ENCODE measurements at places on chromosomes 5 and 9. TPM values are rescaled to one million over a fixed set of nuclear protein-coding genes. Genes with fewer than 3 reads are reported as not detected.

- peaks cover 3% of the 10 kb centered on the region for H3K4me1 ChIP-seq
- no peak for DNase-seq
- H3K36me3 ChIP-seq, result no peaks in the 10 kb centered on the region
- no peak overlapping the region for H3K27ac ChIP-seq
- H3K4me3 ChIP-seq, result no peak overlapping the region
These were observed 330.3 kb downstream of the GADD45G start for GRCh38 chr9:89935115-89935514.

DNA sequence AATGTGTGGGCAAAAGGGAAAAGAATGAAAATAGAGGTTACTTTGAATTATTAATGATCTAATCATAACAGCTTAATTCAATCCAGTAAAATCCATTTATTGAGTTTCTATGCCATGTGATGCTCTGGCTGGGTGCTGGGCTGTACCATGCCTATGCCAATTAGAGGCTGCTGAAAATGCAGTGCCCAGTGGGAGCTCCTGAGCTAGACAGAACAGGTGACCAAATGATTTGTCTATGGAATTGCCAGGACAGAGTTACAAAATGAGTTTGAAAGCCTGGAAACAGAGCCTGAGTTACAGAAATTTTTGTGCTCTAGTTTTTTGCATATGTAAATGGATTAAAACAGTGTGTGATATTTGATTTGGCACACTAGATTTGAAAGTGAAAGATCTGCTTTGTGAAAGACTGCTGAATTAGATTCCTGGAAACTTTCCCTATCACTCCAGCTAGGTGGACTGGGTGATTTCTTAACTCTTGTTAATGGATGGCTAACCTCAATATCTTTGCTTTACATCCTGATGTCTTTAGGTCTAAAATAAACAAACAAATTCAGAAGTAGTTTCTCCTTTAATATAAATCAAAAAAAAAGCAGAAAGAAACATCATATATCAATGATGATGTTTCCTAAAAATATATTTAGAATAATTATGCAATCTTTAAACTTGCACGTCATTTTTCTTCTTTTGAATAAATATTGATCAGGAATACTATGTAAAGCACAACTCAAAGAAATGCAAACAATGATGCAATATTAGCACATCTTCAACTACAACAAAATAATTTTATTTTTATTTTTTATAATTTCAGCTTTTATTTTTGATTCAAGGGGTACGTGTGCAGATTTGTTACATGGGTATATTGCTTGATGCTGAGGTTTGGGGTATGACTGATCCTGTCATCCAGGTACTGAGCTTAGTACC lies 194.8 kb upstream of the FBXL7 start:
- no peak overlapping the region for H3K27ac ChIP-seq
- H3K4me1 ChIP-seq, result no peaks in the 10 kb centered on the region
- DNase-seq, result no peak
- no peaks in the 10 kb centered on the region for H3K36me3 ChIP-seq
- H3K27me3 ChIP-seq, result peaks cover 3% of the 10 kb centered on the region
- no peak overlapping the region for H3K4me3 ChIP-seq

- no peak overlapping the region for H3K27ac ChIP-seq
- H3K36me3 ChIP-seq, result peaks cover 13% of the 10 kb centered on the region
- H3K4me3 ChIP-seq, result no peak overlapping the region
- DNase-seq, result peak; percentile 96
- H3K27me3 ChIP-seq, result no peaks in the 10 kb centered on the region
- H3K4me1 ChIP-seq, result no peaks in the 10 kb centered on the region
These were observed 19.3 kb downstream of the PPIP5K2 start for GRCh38 chr5:103139264-103139865.

DNA sequence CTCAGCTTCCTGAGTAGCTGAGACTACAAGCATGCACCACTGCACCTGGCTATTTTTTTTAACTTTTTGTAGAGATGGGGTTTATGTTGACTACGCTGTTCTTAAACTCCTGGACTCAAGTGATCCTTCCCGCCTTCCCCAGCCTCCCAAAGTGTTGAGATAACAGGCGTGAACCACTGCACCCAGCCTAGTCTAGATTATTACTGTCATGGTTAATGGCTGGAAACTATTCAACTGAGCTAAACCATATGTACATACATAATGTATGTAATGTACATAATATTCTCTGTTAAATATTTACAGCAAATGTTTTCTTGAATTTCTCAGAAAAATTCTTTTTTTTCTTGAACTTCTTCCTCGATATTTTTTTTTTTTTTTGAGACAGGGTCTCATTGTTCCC lies 21.3 kb downstream of the PPP2CA start:
- H3K4me3 ChIP-seq, result no peak overlapping the region
- peaks cover 62% of the 10 kb centered on the region for H3K36me3 ChIP-seq
- no peak overlapping the region for H3K27ac ChIP-seq
- no peaks in the 10 kb centered on the region for H3K4me1 ChIP-seq
- no peak for DNase-seq

DNA sequence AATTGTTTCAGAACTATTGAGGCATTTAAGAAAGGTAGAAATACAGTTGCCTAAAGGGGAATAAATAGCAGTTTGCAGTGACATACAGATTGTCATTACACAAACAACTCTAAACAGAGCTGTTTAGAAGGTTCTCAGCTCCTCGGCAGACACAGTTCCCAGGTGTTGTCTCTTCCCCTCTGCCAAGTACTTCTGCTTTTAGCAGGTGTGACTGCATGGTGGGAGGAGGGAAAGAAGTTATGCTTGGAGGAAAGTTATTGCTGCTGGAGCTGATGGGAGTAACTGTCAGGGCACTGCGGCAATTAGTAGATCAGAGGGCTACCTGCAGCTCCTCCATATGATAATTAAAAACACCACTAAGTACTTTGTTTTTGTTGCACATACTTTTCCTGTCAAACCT lies 14.5 kb downstream of the EDIL3 start:
- no peak overlapping the region for H3K4me3 ChIP-seq
- H3K27me3 ChIP-seq, result no peaks in the 10 kb centered on the region
- no peak for DNase-seq
- peaks cover 31% of the 10 kb centered on the region for H3K4me1 ChIP-seq

GRCh38 chr5:157767689-157768088 lies 24.2 kb downstream of the LSM11 start:
- H3K27ac ChIP-seq, result no peak overlapping the region
- peaks cover 5% of the 10 kb centered on the region for H3K27me3 ChIP-seq
- no peaks in the 10 kb centered on the region for H3K4me1 ChIP-seq
- no peak overlapping the region for H3K4me3 ChIP-seq
- no peaks in the 10 kb centered on the region for H3K36me3 ChIP-seq

GRCh38 chr5:58294598-58295305 lies 165.1 kb downstream of the PLK2 start:
- no peaks in the 10 kb centered on the region for H3K36me3 ChIP-seq
- H3K27me3 ChIP-seq, result no peaks in the 10 kb centered on the region
- H3K27ac ChIP-seq, result no peak overlapping the region
- no peak overlapping the region for H3K4me3 ChIP-seq
- no peak for DNase-seq
- H3K4me1 ChIP-seq, result peaks cover 8% of the 10 kb centered on the region

DNA sequence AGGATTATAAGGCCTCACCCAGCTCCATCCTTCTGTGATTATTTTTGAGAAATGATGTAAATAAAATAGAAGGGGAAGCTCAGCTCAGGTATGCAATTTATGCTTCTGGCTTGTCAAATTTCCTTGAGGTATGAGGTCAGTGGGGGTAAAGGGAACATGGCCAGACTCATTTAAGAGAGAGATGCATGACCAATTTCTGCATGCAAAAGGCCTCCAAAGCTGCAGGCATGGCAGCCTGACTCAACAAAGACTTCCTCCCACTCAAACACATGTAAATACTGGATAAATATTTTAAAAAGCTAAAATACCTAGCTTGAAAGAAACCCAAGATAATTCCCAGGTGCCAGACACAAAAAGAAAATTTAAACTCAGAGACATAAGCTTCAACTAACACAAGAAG lies 101.4 kb upstream of the SLC1A3 start:
- DNase-seq, result no peak
- H3K4me1 ChIP-seq, result peaks cover 25% of the 10 kb centered on the region
- no peak overlapping the region for H3K4me3 ChIP-seq
- no peak overlapping the region for H3K27ac ChIP-seq

- H3K27me3 ChIP-seq, result no peaks in the 10 kb centered on the region
- H3K27ac ChIP-seq, result peak overlapping the region; percentile 85
- peak overlapping the region; percentile 95 for H3K4me3 ChIP-seq
- peaks cover 18% of the 10 kb centered on the region for H3K4me1 ChIP-seq
- peaks cover 5% of the 10 kb centered on the region for H3K36me3 ChIP-seq
These were observed 599 bp downstream of the NMRK1 start for GRCh38 chr9:75087289-75087823.

DNA sequence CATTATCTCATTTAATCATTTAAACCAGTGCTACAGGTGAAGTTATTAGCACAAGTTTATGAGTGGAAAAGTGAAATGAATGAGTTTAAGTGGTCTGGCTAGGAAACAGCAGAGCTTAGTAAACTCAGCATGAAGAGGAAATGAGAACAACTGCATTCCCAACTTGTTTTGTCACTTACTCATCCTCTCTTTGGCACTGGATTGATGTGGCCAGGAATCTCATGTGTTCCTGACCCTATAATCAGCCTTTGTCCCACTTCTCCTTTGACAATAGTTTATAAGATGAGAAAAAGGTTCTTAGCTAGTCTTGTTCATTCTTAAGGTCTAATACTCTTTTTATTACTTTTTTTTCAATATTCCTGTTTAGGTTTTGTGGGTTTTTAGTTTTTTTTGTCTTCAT lies 559.2 kb upstream of the TLE4 start:
- DNase-seq, result no peak
- H3K4me3 ChIP-seq, result no peak overlapping the region
- peaks cover 37% of the 10 kb centered on the region for H3K4me1 ChIP-seq
- no peaks in the 10 kb centered on the region for H3K36me3 ChIP-seq
- H3K27ac ChIP-seq, result no peak overlapping the region

- no peak for DNase-seq
- H3K27me3 ChIP-seq, result no peaks in the 10 kb centered on the region
- no peaks in the 10 kb centered on the region for H3K36me3 ChIP-seq
- no peaks in the 10 kb centered on the region for H3K4me1 ChIP-seq
These were observed 892.2 kb upstream of the ACO1 start for GRCh38 chr9:31492229-31492628.

DNA sequence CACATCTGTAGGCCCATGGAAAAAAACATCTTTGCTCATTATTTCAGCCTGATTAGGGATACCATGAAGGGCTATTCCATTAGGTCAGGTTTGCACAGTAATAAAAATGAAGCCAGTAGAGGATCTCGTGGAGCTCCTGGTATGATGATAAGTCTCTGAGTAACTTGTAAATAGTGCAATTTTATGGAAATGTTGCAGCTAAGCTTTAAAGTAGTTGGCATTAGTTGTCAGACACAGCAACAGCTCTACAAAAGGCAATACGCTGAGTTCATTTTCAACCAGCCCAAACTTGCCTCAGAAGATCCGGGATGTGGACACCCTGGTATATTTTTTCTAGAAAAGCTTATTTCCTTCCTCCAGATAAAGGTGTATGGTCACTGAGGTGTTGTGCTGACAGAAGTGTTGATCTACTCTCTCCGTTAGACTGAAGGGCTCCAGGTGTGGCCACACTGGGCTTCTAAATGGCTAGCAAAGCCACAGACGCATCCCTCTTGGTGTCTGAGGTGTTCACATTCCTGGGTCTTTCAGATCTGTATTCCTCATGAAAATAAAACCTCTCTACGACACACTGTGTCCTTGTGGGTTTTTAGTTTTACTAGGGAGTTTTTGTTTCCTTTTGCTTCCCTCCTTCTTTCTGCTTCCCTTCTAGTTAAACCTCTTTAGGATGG lies 141.6 kb downstream of the GHR start:
- H3K27me3 ChIP-seq, result no peaks in the 10 kb centered on the region
- DNase-seq, result no peak
- H3K4me1 ChIP-seq, result no peaks in the 10 kb centered on the region
- no peak overlapping the region for H3K27ac ChIP-seq
- H3K36me3 ChIP-seq, result no peaks in the 10 kb centered on the region
- H3K4me3 ChIP-seq, result no peak overlapping the region

- no peaks in the 10 kb centered on the region for H3K36me3 ChIP-seq
- no peaks in the 10 kb centered on the region for H3K27me3 ChIP-seq
- peaks cover 16% of the 10 kb centered on the region for H3K4me1 ChIP-seq
- DNase-seq, result no peak
These were observed 43.5 kb upstream of the DNAH5 start for GRCh38 chr5:13987843-13988464.

DNA sequence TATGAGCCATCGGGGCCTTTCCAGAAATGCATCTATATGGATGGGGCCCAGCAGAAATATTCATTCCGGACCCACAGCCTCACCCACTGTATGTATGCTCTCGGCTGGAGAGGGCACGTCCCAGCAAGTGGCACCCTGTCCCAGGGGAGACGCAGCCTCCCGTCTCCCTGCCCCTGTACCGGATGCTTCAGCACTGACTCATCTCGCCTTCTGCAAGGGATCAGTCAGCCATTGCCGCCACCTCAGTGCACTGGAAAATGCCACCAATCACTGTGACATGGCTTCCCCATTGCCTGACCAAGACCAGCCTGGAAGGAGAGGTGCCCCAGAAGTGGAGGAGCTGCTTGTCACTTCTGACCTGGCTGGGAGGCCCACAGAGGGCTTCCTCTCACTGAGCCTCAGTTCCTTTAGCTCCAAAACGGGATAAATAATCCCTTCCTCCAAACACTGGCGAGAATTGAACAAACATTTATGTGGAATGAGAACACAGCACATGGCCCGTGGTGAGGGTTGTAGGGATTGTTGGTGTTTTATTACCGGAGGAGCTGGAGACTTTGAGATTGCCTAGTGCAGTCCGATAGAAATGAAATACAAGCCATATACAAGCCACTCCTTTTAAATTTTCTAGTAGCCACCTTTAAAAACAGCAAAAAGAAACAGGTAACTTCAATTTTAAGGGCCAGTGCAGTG lies 43.9 kb upstream of the ORM1 start:
- peak overlapping the region; percentile 48 for H3K27ac ChIP-seq
- H3K4me3 ChIP-seq, result no peak overlapping the region
- no peaks in the 10 kb centered on the region for H3K27me3 ChIP-seq

DNA sequence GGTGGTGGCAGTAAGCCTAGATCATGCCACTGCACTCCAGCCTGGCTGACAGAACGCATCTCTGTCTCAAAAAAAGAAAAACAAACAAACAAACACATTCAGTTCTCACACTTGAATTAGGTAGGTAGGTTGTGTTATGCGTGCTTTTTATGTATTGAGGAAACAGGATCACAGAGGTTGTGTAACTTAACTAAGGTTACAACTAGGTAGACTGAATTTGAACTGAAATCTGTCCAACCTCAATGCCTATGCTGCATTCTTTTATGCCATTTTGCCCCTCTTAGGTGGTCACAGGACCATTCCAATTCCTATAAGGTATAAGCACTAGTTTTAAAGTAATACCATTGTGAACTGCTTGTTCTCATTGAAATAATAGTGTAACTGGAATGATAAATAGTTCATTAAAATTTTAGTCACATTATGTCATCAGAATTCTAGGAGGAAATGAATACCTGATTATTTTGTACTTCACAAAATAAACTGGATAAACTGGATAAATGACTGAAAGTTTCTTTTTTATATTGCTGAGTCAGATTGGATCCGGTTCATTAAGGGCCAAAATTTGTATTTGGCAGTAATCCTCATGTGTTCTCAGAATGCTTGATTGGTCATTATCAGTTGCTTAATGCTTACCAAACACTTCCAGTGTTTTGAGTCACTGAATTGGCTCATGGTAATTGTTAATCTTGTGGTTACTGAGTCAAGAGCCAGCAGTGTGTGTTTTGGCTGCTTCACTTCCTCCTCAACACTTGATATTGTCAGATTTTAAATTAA lies 7.1 kb downstream of the UBAP1 start:
- peaks cover 10% of the 10 kb centered on the region for H3K36me3 ChIP-seq
- peaks cover 29% of the 10 kb centered on the region for H3K4me1 ChIP-seq
- DNase-seq, result no peak
- H3K4me3 ChIP-seq, result no peak overlapping the region
- no peaks in the 10 kb centered on the region for H3K27me3 ChIP-seq

The SPINK6 gene
- total RNA-seq, result not detected

The KIF12 gene
- total RNA-seq, result not detected

The C9orf152 gene
- total RNA-seq, result not detected

The PLPP7 gene
- total RNA-seq, result 16.3 TPM

The PCDHB4 gene
- 1.2 TPM for total RNA-seq

The SLC6A19 gene
- total RNA-seq, result not detected

The DRD1 gene
- under 0.01 TPM for total RNA-seq

Measured in osteoblast (primary cell).